ENCODE measurements at places on chromosomes 16 and 17. TPM values are rescaled to one million over a fixed set of nuclear protein-coding genes. Genes with fewer than 3 reads are reported as not detected.
A peak's percentile ranks its signal among the peaks of the same experiment; 100 is the strongest.

SKA2 gene
- 33.0 TPM for total RNA-seq

NUPR1 gene
- total RNA-seq = 30.3 TPM

IRX5 gene
- 0.52 TPM for total RNA-seq

CA4 gene
- total RNA-seq = 4.9 TPM

CACNG3 gene
- not detected for total RNA-seq

NPIPB2 gene
- 12.0 TPM for total RNA-seq

RCVRN gene
- total RNA-seq = not detected

HOXB13 gene
- total RNA-seq = not detected

SLC47A1 gene
- not detected for total RNA-seq

NPTX1 gene
- 4.8 TPM for total RNA-seq

CDC42EP4 gene
- total RNA-seq = 129 TPM

VKORC1 gene
- 121 TPM for total RNA-seq

DNA sequence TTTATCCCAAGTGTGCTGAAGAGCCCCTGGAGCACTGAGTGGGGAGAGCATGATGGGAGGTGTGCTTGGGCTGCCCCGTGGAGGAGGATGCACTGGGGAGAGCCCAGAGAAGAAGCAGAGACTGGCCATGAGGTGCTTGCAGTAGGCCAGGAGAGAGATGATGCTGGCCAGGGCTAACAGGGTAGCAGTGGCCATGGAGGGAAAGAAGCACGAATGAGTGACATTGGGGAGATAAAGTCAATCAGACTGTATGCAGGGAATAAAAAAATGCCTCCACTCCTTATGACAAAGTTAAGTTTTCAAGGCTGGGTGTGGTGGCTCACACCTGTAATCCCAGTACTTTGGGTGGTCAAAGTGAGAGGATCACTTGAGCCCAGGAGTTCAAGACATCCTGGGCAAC lies 5.4 kb upstream of the TMEM220 start:
- no peaks in the 10 kb centered on the region for H3K36me3 ChIP-seq
- H3K27ac ChIP-seq = no peak overlapping the region
- H3K27me3 ChIP-seq = no peaks in the 10 kb centered on the region
- H3K4me1 ChIP-seq = peaks cover 6% of the 10 kb centered on the region

DNA sequence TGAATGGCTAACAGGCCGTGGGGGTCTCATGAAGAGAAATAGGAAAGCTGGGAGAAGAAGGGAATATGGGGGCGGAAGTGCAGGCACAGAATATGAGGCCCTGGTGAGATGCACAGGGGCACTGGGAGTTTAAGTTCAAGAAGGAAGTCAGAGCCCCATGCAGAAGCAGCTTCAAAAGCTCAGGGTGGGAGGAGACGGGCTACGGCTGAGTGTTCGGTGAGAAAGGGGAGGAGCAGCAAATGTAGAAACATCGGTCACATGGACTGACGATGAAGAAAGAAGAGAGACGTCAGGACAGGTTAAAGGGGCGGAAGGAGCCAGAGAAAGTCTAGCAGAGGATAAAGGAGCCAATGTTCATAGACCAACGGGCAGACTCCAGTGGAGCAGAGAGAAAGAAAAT lies 204.5 kb upstream of the ZFHX3 start:
- H3K27me3 ChIP-seq = no peaks in the 10 kb centered on the region
- no peak for DNase-seq
- H3K27ac ChIP-seq = no peak overlapping the region
- H3K4me3 ChIP-seq = no peak overlapping the region

GRCh38 chr17:82180776-82181528 lies 31.7 kb downstream of the CCDC57 start:
- no peak for DNase-seq
- no peaks in the 10 kb centered on the region for H3K4me1 ChIP-seq
- H3K4me3 ChIP-seq = no peak overlapping the region

GRCh38 chr16:53080345-53081031 lies 25.7 kb downstream of the CHD9 start:
- no peaks in the 10 kb centered on the region for H3K36me3 ChIP-seq
- no peaks in the 10 kb centered on the region for H3K27me3 ChIP-seq
- peaks cover 59% of the 10 kb centered on the region for H3K4me1 ChIP-seq
- no peak for DNase-seq
- peak overlapping the region; percentile 77 for H3K27ac ChIP-seq

GRCh38 chr16:22754577-22754976 lies 59.4 kb upstream of the HS3ST2 start:
- no peaks in the 10 kb centered on the region for H3K27me3 ChIP-seq
- DNase-seq = peak; percentile 53

DNA sequence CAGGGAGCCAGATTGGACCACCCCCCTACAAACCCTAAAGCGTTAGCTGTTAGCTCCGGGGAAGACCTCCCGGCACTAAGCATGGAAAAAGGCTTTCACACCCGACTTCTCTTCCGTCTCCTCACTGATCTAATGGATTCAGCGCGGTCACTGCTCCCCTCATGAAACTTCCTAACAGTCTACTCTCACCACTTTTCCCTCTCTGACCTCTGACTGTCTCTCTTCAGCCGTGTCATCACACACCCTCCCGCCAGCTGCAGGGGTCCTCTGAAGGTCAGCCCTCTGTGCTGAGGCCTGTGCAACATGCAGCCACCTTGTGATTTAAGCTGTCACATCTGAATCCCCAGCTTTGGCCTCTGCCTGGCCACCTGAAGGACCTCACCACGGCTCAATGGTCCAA lies 15.7 kb downstream of the LYRM1 start:
- H3K27ac ChIP-seq = no peak overlapping the region
- peaks cover 39% of the 10 kb centered on the region for H3K4me1 ChIP-seq
- H3K4me3 ChIP-seq = no peak overlapping the region
- no peaks in the 10 kb centered on the region for H3K27me3 ChIP-seq
- H3K36me3 ChIP-seq = no peaks in the 10 kb centered on the region

DNA sequence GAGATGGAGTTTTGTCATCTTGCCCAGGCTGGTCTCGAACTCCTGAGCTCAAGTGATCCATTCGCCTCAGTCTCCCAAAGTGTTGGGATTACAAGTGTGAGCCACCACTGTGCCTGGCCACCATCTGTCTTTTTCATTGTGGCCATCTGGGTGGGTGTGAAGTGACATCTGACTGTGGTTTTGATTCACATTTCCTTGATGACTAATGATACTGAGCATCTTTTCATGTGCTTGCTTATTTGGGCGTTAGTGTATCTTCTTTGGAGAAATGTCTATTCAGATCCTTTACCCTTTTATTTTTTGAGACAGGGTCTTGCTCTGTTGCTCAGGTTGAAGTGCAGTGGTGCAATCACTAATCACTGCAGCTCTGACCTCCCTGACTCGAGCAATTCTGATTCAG lies 53.9 kb upstream of the ERN1 start:
- no peak overlapping the region for H3K27ac ChIP-seq
- H3K27me3 ChIP-seq = no peaks in the 10 kb centered on the region
- DNase-seq = no peak
- peaks cover 11% of the 10 kb centered on the region for H3K4me1 ChIP-seq
- H3K36me3 ChIP-seq = peaks cover 24% of the 10 kb centered on the region

DNA sequence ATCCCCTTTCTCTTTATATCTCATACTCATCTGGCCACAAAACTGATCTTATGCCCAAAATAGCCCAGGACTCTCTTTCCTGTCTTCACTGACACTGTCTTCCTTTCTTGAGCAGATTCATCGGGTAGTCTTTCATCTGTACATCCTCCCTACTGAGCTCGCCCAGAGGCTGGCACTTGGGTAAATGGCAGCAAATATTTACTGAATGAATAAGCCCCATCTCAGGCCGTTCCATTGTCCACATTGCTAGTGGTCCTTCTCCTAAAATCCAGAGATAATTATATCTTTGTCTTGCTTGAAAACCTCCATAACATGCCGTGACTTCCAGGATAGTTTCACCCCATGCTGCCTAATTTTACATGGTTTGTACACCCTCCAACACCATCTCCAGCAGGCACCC lies 158.1 kb upstream of the SDK2 start:
- H3K4me3 ChIP-seq = no peak overlapping the region
- no peaks in the 10 kb centered on the region for H3K4me1 ChIP-seq
- DNase-seq = no peak

DNA sequence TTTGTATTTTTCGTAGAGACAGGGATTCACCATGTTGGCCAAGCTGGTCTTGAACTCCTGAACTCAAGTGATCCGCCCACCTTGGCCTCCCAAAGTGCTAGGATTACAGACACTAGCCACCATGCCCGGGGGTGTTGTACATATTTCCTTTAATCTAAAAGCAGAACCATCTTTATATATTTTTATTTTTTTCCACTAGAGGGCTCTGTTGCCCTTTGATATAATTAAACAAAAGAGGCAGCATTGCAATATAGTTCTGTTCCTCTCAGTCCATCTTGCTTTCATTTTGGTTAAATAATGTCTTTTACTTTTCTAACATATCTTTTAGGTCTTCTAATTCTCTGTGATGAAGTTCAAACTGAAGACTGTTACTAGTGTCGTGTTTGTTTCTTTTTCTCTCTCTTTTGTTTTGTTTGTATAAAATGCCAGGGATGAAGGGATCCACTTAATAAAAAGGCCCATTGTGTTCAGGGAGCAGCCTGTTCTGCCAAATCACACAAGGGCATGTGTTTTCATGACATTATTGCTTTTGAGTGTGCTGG lies 23.4 kb downstream of the WWOX start:
- H3K4me1 ChIP-seq = peaks cover 26% of the 10 kb centered on the region
- H3K4me3 ChIP-seq = no peak overlapping the region
- no peaks in the 10 kb centered on the region for H3K27me3 ChIP-seq
- no peak for DNase-seq
- no peak overlapping the region for H3K27ac ChIP-seq

- no peak for DNase-seq
These were observed 80.0 kb downstream of the MARCHF10 start for GRCh38 chr17:62727916-62728672.

GRCh38 chr17:2175294-2175628 lies 120.4 kb downstream of the HIC1 start:
- H3K36me3 ChIP-seq = no peaks in the 10 kb centered on the region
- H3K4me1 ChIP-seq = peaks cover 92% of the 10 kb centered on the region
- peak overlapping the region; percentile 86 for H3K27ac ChIP-seq
- no peak for DNase-seq
- no peaks in the 10 kb centered on the region for H3K27me3 ChIP-seq

GRCh38 chr17:8155231-8155995 lies 3.2 kb upstream of the PER1 start:
- peak overlapping the region; percentile 100 for H3K27ac ChIP-seq
- peak overlapping the region; percentile 72 for H3K4me3 ChIP-seq
- H3K4me1 ChIP-seq = peaks cover 59% of the 10 kb centered on the region
- H3K36me3 ChIP-seq = peaks cover 17% of the 10 kb centered on the region

DNA sequence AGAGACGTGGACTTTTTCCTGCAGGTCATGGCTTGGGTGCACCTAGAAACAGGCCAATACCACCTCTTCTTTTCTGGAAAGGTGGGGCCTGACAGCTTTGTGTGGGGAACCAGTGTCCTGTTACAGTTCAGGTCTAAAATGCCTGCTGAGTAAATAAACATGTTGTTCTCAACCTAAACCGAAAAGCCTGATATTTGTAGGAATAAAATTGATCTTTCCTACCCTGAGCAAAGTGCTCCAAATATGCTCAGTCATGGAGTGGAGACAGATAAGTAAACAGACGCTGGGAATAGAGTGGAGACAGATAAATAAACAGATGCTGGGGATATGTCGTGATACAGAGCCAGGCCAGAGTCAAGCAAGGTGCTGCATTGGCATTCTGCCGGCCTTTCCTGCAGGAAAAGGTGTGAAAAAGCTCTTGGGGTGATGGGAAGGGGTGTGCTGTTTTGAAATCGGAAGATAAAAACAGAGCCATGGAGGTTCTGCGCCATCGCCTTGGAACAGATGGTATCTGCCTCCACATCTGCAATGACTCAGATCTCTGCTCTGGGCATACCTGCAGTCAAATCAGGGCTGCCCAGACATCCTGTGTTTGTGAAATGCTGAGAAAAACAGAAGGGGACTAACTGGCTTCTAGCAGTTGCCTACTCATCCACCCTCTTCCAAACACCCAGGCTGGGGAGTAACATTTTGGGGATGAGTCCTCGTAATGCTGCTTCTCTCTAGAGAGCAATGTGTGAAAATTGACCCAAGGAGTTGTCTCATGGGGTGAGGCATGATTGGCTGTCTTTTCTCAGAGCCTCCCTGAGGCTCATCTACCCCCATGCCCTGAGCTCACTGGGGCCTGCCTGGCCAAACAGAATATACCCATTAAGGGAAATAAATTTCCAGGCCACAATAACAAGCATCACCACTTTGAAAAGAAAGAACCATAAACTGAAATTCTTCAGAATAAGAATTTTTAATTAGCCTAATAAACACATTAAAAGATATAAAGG lies 16.8 kb upstream of the TRPV2 start:
- no peak for DNase-seq
- no peak overlapping the region for H3K27ac ChIP-seq
- no peak overlapping the region for H3K4me3 ChIP-seq

GRCh38 chr16:72083778-72084404 lies 9.5 kb downstream of the TXNL4B start:
- DNase-seq = no peak
- H3K36me3 ChIP-seq = peaks cover 46% of the 10 kb centered on the region
- H3K27me3 ChIP-seq = no peaks in the 10 kb centered on the region
- no peaks in the 10 kb centered on the region for H3K4me1 ChIP-seq
- H3K4me3 ChIP-seq = no peak overlapping the region
- H3K27ac ChIP-seq = no peak overlapping the region

- no peak for DNase-seq
- no peaks in the 10 kb centered on the region for H3K36me3 ChIP-seq
- H3K27me3 ChIP-seq = no peaks in the 10 kb centered on the region
- no peak overlapping the region for H3K4me3 ChIP-seq
- H3K4me1 ChIP-seq = peaks cover 3% of the 10 kb centered on the region
These were observed 23.9 kb downstream of the CA10 start for GRCh38 chr17:52134641-52135040.

DNA sequence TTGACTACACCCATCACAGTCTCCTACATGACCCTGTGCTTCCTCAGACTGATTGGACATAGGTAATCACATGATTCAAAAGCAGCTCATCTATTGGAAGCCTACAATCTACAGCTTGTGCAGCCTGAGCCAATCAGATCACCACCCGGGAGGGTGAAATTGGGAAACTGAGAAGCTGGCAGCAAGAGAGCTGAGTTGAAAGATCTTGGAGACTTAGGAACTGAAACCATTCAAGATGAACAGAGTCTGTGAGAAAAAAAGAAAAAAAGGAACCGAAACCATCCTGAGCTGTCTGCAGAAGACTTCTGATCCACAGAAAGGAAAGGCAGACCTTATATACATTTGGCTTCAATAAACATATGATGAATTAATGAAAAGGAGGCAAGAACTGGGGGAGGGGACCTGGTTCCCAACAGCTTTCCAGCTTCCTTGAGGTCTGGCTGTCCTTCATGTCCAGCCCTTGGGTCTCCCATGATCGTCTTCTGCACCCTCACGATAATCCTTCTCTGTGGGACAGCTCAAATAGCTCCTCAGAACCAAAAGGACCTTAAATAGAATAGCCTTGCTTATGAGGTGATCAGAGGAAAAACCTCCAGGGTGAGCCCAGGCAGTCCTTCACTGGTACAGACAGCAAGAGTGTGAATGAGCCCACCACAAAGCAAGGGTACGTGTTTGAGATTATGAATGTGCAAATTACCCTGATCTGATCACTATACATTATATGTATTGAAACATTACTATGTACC lies 32.6 kb downstream of the PLXDC1 start:
- no peaks in the 10 kb centered on the region for H3K36me3 ChIP-seq
- no peak overlapping the region for H3K4me3 ChIP-seq
- DNase-seq = no peak
- no peaks in the 10 kb centered on the region for H3K27me3 ChIP-seq

Measured in esophagus muscularis mucosa (tissue), 4 donors.